ENCODE measurements at places on chromosomes 3 and 15.

GRCh38 chr3:129940086-129940485, 34.4 kb upstream of the TRH start:
- DNase-seq = no peak

DNA sequence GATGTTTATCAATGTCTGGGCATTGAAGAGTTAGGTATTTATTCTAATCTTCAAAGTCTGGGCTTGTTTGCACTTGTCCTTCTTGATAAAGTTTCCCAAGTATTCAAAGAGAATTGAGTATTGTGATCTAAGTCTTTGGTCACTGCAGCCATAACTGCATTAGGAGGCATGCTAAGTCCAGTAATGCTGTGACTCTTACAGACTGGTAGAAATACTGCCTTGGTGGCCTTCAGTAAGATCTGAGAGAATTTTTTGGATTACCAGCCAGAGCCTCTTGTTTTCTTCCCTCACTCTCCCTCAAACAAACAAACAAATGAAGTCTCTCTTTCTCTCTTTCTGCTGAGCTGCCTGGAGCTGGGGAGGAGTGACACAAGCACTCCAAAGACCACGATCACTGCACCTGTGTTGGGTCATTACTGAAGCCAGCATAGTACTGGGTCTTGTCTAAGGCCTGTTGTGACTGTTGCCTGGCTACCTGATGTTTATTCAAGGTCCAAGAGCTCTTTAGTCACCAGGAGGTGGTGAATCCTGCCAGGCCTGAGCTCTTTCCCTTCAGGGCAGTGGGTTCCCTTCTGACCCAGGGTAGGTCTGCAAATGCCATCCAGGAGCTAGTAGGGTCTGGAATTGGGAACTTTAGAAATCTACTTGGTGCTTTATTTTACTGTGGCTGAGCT, 14.8 kb upstream of the RBP2 start:
- no peak for DNase-seq

GRCh38 chr3:129239991-129240390, 9.4 kb upstream of the COPG1 start:
- DNase-seq = no peak

GRCh38 chr3:116994351-116994879, 284.8 kb downstream of the TUSC7 start:
- no peak for DNase-seq

DNA sequence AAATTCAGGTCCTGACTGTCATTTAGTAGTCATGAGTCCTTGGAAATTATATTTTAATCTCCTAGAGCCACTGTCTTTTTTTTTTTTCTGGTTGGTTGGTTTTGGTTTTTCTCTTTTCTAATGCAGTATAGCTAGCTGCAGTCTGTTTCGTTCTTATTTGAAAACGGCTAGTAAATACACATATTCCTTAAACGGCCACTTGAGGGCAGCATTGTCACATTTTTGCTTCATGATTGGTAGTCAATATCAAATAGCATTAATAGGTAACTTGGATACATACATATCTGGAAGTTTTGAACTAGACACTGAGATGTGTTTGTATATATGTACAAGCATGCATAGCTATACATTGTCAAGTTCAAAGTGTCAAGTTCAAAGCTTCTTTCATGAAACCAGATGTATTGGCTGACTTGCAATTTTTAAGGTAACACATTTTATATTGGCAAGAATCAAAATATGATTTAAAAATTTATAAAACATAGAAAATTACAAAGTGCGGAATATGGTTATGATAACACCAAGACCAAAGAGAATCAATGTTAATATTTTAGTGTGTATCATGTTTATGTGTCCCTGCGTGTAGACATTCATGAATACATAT, 22.5 kb downstream of the GABRA5 start:
- peak; percentile 52 for DNase-seq

DNA sequence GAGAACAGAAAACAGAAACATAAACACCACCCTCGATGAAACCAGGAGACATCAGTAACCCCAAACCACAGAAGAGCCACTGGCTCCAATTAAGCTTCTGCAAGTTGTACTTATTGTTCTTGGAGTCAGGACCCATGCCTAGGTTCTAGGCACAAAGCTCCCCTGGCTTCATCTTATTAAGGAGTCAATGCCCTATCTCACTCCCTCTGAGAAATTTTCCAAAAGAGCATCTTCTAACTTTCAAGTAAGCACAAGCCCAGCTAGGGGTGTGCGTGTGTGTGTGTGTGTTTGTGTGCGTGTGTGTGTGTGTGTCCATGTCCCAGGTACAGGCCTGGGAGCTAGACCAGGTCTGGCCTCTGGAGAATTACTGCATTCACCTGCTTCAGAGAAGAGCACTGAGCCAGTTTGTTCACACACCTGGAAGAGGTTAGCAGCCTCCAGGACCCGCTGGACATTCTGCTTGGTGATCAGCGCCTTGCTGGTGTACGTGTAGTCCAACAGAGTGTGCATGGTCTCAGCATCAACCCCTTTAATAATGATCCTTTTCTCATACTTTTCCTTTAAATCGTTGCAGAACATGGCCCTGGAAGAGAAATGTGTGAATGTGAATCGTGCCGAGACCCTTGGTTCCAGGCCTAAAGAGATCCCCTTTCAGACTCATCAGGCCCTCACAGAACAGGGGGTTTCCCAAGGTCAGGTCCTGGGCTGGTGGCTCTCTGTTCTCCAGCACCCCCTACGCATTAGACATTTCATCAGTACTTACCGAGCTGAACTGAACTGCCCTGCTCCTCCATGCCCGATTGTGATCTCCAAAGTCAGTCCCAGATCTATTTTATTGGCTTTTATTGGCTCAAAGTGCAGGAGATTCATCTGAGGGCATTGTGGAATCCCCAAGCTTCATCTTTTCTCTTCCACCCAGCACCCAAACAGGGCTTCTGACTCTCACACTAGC, 27.8 kb downstream of the KLHL6 start:
- DNase-seq = no peak

GRCh38 chr3:128499724-128500275, 6.8 kb upstream of the GATA2 start:
- no peak for DNase-seq

GRCh38 chr15:31554261-31554660, 227.6 kb downstream of the KLF13 start:
- DNase-seq = no peak

GRCh38 chr3:179565496-179565895, 2.8 kb downstream of the ACTL6A start:
- DNase-seq = no peak

GRCh38 chr15:95327183-95327525, 1003.3 kb upstream of the NR2F2 start:
- DNase-seq = no peak

DNA sequence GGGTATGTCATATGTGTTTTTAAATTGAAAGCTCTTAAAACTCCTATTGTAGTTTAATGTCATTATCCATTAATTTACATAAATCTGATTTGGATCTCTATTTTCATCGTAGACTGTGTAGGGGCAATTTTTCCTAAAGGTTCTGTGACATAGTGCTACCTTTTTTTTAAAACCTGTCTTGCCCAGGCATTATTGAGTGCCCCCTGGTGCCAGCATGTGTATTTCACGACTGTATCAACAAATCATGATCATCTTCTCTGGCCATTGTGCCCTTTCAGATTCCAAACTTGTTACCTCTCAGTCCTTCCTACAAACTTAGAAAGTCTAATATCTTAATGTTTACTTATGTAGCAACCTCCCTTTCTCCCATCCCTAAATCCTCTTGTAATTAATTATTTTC, 97.2 kb upstream of the FLNB start:
- peak; percentile 21 for DNase-seq

GRCh38 chr3:181921220-181921619, 209.5 kb downstream of the SOX2 start:
- no peak for DNase-seq

- peak; percentile 69 for DNase-seq
These were observed 148.0 kb upstream of the TBL1XR1 start for GRCh38 chr3:177345049-177345972.

- DNase-seq = no peak
These were observed 30.5 kb upstream of the GOLGA8B start for GRCh38 chr15:34613997-34614396.

DNA sequence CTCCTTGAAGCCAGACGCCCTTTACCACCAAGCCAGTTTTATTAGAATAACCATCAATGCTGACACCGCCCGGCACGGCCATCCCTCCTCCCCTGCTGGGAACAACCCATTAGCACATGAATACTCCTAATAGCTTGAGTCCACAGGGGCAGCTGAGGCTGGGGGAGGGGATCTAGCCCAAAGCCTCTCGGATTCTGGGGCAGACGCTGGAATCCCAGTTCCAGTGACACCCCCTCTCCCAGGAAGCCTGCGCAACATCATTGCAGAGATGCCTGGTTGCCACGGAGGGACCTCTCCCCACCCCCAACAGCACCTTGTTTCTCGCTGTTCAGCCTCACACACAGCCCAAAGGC, 1.2 kb upstream of the LINGO1 start:
- no peak for DNase-seq

- DNase-seq = peak; percentile 54
These were observed 31.3 kb downstream of the RPN1 start for GRCh38 chr3:128619146-128619890.

GRCh38 chr3:106006001-106006400, 137.2 kb upstream of the CBLB start:
- no peak for DNase-seq

DNA sequence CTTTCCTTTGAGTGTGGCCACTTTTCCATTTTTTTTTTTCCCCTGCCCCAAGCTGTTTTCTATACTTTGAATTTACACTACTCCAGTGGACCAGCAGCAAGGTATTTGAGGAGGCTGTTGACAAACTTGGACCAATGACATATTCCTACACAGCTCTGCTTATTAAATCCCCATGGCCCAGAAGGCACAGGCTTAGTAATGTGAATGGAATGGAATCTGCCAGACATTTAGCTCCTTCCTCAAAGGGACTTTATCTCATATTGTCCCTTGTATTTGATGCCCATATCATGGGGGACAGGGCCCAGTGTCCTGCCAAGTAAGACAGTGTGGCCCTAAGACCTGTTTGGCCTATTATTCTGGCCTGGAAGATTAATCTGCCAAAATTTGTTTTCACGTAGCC, 107.5 kb downstream of the CHCHD6 start:
- no peak for DNase-seq

GRCh38 chr15:38207621-38208020, 45.0 kb upstream of the SPRED1 start:
- no peak for DNase-seq

DNA sequence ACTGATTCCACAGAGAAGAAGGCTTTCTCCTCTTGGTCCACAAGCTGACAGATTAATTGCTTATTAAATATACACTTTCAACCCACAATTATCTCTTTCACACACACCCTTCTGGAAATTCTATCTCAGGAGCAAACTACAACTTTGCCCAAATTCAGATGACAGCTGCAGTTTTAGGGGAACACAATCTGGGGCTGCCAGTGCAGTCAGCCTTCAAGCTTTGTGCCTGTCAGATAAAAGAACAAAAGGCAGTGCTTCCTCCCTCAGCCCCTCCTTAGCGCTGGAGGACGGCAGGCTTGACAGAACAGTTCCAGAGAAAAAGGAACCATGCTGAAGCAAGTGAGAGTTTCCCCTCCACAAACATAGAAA, 99.6 kb downstream of the TMCC1 start:
- DNase-seq = no peak

DNA sequence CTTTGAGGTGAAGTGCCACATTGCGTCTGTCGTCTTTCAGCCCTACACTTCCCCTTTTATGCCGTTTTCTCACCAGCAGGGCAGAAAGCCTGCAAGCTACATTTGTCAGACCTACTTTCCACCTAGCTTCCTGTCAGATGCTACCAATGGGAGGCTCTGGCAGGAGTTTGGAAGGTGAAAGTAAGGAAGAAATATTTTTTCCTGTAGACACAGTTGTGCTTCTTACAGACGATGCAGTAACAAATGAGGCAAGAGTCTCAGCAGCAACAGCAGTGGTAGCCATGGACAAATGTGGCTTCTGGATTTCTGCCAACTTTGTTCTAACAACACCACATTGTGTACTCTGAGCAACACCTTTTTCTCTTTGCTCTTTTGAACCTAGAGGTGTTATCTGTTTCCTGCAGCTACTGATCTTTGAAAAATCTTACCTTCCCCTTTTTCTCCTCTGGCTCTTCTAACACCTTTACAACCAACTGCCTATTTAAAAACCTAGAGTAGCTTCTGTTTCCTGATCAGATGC, 70.6 kb upstream of the STT3B start:
- DNase-seq = peak; percentile 37

- DNase-seq = no peak
These were observed 34.7 kb downstream of the PPM1L start for GRCh38 chr3:160790726-160791125.

- no peak for DNase-seq
These were observed 91.2 kb downstream of the SENP2 start for GRCh38 chr3:185677146-185677829.

DNA sequence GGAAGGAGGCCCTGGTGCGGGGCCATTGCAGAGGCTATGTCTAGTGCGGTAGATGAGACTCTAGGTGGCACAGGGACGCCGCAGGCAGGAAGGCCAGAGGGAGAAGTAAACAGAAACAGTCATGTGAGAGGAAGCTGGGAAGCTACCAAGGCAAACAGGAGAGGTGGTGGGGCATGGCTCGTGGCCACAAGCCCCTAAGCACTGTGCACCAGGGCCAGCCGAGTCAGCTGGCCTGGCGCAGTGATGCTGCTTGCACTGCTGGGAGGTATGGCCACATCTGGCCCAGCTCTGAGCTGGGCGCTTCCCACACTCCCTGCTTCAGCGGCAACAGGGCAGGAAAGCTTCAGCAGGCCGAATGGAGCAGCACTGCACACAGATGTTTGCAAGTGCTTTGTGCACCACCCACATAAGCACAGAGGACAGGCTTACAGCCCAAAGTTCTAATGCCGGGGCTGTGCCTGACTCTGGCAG, 76.6 kb downstream of the SRGAP3 start:
- no peak for DNase-seq

DNA sequence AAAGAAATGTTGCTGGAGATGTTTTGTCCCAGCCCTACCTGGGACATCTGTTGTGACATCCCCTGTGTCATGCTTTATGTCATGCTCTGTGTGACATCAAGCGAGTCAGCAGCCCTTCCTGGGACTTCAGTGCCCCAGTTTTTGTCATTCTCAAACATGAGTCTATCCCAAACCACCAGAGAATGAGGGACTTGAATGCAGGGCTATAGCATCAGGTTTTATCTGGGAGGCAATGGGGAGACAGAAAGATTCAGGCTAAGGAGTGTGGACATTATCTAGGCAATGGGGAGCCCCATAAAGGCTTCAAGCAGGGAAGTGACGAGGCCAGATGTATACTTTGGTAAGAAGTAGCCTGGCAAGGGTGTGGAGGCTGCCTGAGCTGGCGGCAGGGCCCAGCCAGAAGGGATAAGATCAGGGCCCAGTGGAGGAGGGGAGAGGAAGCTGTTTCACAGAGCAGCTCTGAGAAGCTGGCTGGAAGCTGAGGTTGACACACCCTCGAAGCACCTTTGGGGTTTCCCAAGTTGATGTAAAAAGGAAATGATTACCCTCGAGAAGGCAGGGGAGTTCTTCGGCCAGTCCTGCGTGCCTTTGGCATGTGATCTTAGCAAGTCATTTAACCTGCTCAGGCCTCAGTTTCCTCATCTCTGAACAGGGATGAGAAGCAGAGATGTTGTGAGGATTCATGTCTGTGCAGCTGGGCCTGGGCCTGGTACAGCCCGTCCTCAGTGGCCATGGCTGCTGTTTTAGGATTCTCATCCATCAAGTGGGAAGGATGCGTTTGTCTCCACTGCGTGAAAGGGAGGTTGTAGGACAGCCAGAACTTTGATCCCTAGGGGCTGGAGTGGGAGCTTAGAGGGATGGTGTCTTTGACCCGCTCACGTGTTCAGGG, 34.3 kb downstream of the IRAK2 start:
- peak; percentile 73 for DNase-seq

GRCh38 chr15:57146506-57147201, 228.2 kb downstream of the TCF12 start:
- DNase-seq = no peak
